NCI-H345 (cell line): ENCODE measurements at places on chromosomes 4 and X.

DNA sequence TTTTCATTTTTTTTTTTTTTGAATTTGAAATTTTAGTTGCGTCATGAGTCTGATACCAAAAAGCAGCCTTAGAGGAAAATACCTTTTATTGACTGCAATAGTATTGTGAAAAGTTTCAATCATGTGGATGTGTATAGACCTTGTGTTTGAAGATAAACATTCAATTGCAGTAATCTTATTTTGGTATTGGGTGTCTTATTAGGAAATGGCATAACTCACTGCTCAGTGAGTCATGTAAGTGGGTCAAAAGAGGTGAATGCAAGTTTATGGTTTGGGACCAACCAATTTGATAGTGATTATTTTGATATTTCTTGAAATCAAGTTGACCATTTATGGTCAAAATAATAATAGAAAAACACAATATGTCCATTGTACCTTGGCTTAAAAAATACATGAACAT, 627.8 kb upstream of the SLIT2 start:
- no peak for DNase-seq

GRCh38 chr4:38330936-38331335, 333.1 kb upstream of the KLF3 start:
- no peak for DNase-seq

- DNase-seq = no peak
These were observed 132.9 kb upstream of the NKX1-1 start for GRCh38 chr4:1538941-1539772.

- no peak for DNase-seq
These were observed 6.2 kb upstream of the CXCL13 start for GRCh38 chr4:77599378-77599777.
